ENCODE measurements at places on chromosomes 11 and 22.

- DNase-seq: no peak
Measured at GRCh38 chr22:39959640-39960447, at the start of gene TMA7B. Gene TMA7B (plus strand): TSS chr22:39960397. CDS start chr22:39964375, 3,978 bp downstream.

DNA sequence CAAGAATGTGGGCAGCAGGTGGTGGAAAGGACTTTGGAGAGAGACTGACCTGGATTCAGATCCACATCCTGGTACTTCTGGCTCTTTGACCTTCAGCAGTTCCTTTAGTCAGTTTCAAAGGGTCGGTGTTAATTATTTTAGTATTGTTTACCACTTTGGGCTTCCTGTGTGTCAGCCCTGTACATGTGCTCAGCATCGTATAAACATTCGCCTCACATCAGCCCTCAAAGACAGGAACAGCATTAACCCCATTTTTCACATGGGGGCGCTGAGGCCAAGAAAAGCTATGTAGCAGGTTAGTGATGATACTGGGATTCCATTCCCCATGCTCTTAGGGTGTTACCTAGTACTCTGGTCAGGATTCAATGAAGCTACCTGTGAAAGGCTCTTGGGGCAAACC, 72.1 kb upstream of the YWHAH start:
- DNase-seq: no peak

DNA sequence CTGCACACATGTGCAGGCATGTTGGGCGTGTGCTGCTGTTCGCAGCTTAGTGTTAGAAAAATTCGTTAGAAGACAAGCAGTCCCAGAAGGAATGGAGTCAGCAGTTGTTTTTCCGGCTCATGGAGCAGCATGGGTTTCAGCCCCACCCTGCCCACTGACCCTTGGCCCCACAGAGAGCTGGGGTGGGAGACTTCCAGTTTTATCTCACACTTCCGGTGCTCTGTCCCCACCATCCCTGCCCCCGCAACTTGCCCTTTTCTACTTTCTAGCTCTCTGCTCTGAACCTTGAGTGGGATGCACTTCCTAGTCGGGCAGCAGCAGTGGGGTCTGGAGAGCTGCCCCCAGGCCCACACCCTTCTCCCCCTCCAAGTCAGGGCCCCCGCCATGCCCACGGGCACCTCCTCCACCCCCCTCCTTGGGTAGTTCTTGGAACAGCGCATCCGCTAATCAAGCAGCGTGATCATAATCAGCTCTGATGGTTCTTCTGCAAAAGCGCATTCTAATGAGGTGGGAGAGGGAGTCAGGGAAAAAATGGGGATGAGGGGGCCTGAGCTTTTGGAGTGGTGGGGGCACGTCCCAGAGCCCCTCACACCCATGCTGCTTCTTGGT, 184.4 kb downstream of the CEP164 start:
- no peak for DNase-seq

DNA sequence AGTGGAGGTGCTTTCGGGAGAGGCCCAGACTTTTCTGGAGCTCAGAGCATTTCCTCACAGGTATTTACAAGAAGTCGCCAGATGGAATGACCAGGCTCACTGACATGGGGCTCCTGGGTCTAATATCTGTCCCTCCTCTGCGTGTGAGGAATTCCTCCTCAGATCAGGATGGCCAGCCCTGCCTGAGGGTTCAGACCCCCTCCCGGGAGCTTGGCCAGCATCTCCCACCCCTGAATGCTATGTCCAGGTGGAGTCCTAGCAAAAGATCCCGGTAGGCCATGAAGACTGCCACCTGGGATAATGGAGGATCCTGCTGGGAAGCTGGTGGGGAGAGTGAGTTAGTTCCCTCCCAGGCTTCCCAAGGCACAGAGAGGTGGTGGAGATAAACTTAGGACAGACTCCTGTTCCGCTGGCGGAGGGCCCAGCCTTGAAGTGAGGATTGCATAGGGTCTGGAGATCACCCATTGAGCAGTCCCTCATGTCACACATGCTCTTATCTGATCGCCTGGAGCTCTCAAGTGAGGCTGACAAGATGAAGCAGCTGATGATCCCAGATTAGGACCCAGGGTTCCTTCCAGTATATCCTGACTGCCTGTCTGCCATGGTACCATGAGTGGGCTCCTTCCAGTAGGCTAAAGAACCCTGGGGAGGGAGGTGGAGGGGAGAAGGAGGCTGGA, 5.7 kb downstream of the OAF start:
- no peak for DNase-seq

- DNase-seq: no peak
Measured at GRCh38 chr11:45374653-45375059, 88.5 kb upstream of the SYT13 start.

DNA sequence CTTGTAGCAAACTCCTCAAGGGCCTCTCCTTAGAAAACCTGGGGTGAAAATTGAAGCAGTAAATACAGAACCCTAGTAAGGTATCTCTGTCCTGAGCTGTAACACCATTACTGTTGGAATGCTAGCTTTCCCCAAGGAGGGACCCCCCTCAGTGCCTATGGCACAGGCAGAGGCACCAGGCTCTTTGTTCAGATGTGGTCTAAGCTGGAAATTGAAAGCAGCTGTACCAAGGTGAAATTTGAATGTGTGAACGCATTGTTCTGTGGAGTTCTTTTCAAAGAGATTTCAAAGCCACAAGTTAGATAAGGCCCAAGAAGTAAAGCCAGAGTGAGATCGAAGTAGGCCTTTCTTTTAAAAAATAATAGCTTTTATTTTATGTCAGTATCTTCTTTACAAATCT, 71.9 kb upstream of the HORMAD2 start:
- DNase-seq: no peak

- no peak for DNase-seq
Measured at GRCh38 chr11:121460941-121461514, 8.3 kb upstream of the SORL1-AS1 start.

GRCh38 chr11:2688381-2689231, 11.2 kb downstream of the KCNQ1OT1 start:
- no peak for DNase-seq

GRCh38 chr11:11486423-11486822, 133.4 kb upstream of the CSNK2A3 start:
- DNase-seq: no peak

DNA sequence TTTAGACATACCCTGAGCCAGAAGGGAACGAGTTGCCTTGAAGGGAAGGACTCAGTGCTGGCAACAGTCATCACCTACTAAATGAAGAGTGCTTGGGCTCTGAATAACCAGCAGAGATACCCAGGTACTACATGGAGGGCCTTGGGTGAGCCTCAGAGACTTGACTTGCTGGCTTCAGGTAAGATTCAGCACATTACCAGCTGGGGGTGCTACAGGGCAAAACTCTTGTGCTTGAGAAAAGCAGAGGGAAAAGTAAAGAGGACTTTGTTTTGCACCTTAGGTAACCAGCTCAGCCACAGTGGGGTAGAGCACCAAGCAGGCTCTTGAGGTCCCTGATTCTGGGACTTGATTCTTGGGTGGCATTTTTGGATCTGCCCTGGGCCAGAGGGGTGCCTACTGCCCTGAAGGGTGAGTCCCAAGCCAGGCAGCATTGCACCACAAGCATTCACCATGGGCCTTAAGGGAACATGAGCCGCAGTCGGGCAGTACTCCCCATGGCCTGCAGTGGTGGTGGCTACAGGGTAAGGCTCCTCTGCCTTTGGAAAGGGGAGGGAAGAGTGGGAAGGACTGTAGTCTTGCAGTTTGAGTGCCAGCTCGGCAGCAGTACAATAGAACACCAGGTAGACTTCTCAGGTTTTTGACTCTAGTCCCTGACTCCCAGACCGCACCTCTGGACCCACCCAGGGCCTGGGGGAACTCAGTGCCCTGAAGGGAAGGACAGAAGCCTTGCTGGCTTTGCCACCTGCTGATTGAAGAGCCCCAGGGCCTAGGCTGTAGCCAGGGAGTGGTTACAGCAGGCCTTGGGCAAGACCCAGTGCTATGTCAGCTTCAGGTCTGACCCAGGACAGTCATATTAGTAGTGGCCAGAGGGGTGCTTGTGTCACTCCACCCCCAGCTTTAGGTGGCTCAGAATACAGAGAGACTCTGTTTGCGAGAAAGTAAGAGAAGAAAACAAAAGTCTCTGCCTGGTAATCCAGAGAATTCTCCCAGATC, 22.7 kb upstream of the PLEKHA7 start:
- no peak for DNase-seq

DNA sequence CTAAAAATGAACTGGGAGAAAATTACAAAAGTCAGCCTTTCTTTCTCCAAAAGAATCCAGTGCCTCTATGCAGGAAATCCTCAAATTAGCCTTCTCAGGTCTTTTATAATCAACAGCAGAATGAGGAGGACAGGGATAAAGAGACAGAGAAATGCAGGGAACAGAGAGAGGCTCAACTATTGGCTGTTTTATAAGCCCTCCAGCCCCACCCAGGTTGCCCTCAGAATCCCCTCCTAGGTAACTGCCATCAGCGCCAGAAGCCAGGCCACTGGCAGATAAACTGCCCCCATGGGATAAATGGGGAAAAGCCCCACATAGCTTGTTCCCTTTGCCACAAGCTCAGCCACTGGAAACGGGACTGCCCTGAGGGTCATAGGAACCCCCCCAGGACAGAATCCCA, 10.9 kb upstream of the HMOX1 start:
- no peak for DNase-seq

GRCh38 chr11:78809931-78810541, 235.4 kb upstream of the NARS2 start:
- no peak for DNase-seq

GRCh38 chr11:70928854-70929598, 323.4 kb downstream of the SHANK2 start:
- DNase-seq: no peak

- DNase-seq: no peak
Measured at GRCh38 chr11:133966172-133966651, 9.4 kb upstream of the IGSF9B start.
